ENCODE measurements at places on chromosomes 6 and 20. TPM values are rescaled to one million over a fixed set of nuclear protein-coding genes. Genes with fewer than 3 reads are reported as not detected.

GRCh38 chr6:53347921-53348370 is 804 bp downstream of the ELOVL5 start:
- H3K4me1 ChIP-seq = no peaks in the 10 kb centered on the region
- no peaks in the 10 kb centered on the region for H3K36me3 ChIP-seq
- peak overlapping the region; percentile 79 for H3K4me3 ChIP-seq
- DNase-seq = peak; percentile 70
- H3K27ac ChIP-seq = peak overlapping the region; percentile 95

The PPP1R16B gene
- total RNA-seq = 12.9 TPM

GRCh38 chr6:97026298-97026697 is 101.8 kb downstream of the KLHL32 start:
- H3K36me3 ChIP-seq = no peaks in the 10 kb centered on the region
- no peaks in the 10 kb centered on the region for H3K27me3 ChIP-seq
- no peak overlapping the region for H3K27ac ChIP-seq
- H3K4me1 ChIP-seq = no peaks in the 10 kb centered on the region
- no peak overlapping the region for H3K4me3 ChIP-seq

The LY6G5B gene
- 1.0 TPM for total RNA-seq

DNA sequence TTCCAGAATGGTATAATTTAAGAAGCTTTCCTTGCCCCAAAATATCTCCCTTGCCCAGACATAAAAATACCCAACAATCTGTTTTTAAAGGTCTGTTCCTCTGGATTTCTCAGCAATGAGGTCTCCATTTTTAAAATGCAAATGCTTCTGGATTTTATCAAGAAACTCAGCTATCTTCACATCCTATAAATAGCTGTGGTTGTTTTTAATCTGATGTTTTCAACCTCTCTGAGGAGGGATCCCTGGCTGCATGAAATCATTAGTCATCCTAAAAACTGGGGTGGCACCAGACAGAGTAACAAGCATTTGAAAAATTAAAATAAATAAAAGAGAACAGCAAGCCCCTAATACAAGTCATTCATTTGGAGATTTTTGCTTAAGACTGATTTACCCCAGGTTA is 168.5 kb upstream of the ID4 start:
- H3K27me3 ChIP-seq = no peaks in the 10 kb centered on the region
- H3K4me3 ChIP-seq = no peak overlapping the region

The HNF4A gene
- total RNA-seq = under 0.01 TPM

The DNMT3B gene
- total RNA-seq = 5.0 TPM

GRCh38 chr6:52570291-52570700 is 6.6 kb downstream of the TRAM2 start:
- peak; percentile 57 for DNase-seq
- peak overlapping the region; percentile 47 for H3K27ac ChIP-seq
- no peaks in the 10 kb centered on the region for H3K36me3 ChIP-seq
- H3K4me3 ChIP-seq = no peak overlapping the region
- H3K27me3 ChIP-seq = no peaks in the 10 kb centered on the region

The HACE1 gene
- total RNA-seq = 30.2 TPM

DNA sequence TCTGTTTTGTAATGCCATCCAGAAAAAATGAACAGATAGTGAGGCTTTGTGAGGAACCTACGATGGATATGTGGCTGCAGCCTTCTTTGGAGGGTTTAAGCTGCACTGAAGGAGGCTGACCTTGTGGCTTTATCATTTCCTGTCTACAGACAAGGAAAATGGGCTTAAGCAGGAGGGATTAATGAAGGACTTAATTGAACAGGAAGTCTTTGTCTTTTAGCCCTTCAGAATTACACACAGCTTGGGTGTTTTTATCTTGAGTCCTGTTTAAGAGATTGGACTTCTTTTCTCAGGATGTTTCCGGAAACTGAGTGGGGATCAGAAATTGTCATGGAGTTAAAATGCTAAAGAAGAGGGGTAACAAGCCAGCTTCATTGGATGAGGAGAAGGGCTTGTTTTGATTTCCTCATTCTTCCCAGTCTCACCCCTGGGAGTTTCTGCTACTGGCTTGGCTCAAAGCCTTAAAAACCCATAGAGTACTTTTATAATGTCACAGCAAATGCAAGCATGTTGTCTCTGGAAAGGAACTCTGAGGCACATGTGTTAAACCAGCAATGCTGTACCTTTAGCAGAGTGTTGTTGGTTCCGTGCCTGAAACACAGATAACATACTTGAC is 193.6 kb downstream of the JARID2 start:
- H3K4me3 ChIP-seq = no peak overlapping the region
- no peak for DNase-seq
- H3K36me3 ChIP-seq = no peaks in the 10 kb centered on the region
- H3K4me1 ChIP-seq = no peaks in the 10 kb centered on the region
- H3K27ac ChIP-seq = no peak overlapping the region

- no peak overlapping the region for H3K27ac ChIP-seq
- no peak overlapping the region for H3K4me3 ChIP-seq
- no peaks in the 10 kb centered on the region for H3K27me3 ChIP-seq
These were observed 74.6 kb downstream of the PERP start for GRCh38 chr6:138032571-138032970.
